ENCODE measurements at places on chromosomes 11 and 22.
A peak's percentile ranks its signal among the peaks of the same experiment; 100 is the strongest.

DNA sequence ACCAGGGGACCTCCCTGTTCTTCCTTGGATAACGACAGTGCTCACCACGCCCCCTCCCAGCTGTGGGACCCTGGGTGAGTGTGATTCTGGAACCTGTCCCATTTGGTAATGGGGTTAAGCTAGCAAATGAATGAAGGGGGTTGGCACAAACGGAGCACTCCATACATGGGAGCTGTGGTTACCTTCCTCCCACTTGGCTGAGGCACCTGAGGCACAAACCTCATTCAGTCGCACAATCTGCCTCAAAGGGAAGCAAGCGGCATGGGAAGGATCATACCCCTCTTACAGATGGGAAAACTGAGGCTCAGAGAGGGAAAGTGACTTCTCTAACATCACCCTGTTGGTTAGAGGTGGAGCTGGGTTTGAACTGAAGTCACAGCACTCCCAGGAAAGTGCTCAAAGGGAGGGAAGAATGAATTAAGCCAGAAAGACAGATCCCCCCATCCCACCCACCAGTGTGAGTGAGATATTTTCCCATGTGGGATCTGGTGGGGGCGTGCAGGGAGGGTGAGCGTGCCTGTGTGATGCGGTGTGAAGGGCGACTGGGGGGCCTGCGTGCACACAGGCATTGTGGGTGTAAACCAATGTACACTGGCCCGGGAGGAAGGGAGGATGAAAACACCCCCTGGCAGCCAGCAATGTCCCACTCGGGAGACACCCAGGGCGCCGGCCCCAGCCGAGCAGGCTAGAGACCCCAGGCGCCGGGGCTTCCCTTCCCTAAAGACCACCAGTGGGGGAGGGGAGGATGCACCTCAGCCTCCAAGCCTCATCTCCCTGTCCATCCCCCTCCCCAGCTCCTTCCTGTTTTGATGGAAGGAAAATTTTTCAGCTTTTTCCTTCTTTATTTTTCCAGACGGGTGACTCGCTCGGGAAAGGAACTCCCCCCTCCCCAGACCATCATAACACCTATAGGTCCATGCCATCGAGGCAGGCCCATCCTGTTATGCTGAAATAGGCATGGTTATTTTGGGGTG, 8.0 kb upstream of the PDGFB start:
- DNase-seq = no peak

- no peak for DNase-seq
Measured at GRCh38 chr11:34825315-34825669, 90.9 kb downstream of the APIP start.

GRCh38 chr11:112016088-112016764, 9.0 kb upstream of the DLAT start:
- DNase-seq = no peak

DNA sequence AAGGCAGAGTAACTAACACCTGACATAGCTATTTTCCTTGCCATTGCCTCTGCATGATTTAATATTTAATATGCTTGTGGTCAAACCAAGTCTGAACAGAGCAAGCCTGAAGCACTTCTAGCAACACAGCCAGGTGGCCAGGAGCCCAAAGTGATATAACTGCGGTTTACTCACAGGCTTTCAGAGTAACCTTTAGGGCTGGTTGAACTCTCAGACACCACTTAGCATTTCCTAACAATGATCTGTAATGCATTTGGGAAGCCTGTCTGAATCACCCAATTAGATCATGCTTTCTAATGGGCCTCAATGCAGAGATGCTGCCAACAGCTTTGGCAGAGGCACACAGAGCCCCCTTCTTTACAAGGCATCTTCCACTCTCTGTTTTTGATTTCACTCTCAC, 96.1 kb downstream of the FDX1 start:
- DNase-seq = no peak

DNA sequence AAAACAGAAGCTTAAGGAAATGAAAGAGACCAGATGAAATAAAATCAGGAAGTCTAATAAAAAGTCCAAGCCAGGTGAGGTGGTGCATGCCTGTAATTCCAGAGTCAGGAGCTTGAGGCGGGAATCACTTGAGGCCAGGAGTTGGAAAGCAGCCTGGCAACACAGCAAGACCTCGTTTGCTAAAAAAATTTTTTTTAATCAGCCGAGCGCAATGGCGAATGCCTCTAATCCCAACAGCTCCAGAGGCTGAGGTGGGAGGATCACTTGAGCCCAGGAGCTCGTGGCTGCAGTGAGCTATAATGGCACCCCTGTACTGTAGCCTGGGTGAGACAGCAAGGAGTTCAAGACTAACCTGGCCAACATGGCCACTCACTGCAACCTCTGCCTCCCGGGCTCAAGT, 8.0 kb downstream of the RAB6A start:
- DNase-seq = no peak

GRCh38 chr11:120288021-120288420, 37.1 kb upstream of the TLCD5 start:
- DNase-seq = no peak

DNA sequence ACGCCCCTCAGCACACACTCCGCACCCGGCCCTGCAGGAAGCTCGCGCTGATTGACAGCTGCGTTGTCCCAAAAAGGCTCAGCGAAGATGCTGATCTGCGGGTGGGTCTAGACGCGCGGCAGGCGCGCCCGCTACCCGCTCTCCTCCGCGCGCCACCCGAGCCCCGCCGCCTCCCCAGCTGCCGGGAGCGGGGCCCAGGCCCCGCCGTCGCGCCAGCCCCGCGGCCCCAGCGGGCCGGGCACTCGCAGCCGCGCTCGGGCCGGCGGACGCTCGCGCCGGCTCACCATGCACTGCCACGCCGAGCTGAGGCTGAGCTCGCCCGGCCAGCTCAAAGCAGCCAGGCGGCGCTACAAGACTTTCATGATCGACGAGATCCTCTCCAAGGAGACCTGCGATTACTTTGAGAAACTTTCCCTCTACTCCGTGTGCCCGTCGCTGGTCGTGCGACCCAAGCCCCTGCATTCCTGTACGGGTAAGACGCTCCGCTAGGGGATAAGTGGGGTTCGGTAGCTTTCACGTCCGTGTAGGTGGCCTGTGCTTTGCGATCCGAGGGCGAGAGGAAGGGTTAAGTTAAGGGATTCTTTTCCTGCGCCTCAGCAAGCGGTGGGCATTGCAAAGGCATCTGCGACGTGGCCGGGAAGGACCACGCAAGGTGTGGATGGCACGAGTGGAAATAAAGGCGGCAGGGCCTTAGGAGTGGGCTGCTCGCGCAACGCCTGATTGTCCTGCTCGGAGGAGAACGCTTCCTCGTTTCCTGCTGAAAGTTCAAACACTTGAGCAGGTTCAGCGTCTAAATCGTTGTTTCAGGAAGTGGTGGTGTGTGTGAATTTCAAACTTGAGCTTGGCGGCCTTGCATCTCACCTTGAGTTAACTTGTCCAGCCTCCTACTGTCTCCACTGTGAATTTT, at the start of gene BARX2:
Gene BARX2 (plus strand): TSS at position 98 of the 907 bp plus-strand sequence. CDS start 188 bp downstream, at position 286.
- peak; percentile 28 for DNase-seq

GRCh38 chr22:44548981-44549380, 50.9 kb upstream of the RTL6 start:
- no peak for DNase-seq

DNA sequence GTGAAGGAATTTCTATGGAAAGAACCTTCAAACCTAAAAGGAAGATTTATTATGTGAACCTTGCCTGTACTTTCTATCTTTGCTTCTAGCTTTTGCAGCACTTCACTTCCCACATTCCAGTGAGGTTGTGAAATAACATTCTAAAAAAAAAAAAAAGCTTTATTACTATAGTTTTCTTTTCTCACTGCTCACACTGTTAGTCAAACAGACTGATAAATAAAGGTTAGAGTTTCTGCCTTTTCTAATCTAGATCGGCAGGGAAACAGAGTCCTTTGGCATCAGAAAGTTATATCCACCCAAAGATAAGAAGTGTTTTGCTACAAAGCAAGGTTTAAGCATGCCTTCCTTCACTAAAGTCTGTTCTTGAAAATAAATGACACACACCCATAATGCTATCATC, 2.8 kb downstream of the AAMDC start:
- no peak for DNase-seq

DNA sequence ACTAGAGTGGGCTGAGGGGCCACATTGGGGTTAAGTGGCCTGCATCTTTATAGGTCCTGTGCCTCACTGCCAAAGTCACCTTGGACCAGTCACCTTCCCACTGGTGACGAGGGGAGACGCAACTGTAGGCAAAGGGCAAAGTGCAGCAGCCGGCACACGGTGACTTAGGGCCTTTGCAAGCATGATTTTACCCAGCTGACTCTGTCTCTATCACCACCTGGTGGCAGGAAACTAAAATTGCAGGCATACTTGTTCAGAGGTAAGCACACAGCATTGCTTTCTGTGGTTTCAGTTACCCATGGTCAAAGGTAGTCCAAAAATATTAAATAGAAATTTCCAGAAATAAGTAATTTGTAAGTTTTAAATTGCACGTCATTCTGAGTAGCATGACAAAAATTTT, 1164.4 kb downstream of the BRD1 start:
- DNase-seq = no peak

DNA sequence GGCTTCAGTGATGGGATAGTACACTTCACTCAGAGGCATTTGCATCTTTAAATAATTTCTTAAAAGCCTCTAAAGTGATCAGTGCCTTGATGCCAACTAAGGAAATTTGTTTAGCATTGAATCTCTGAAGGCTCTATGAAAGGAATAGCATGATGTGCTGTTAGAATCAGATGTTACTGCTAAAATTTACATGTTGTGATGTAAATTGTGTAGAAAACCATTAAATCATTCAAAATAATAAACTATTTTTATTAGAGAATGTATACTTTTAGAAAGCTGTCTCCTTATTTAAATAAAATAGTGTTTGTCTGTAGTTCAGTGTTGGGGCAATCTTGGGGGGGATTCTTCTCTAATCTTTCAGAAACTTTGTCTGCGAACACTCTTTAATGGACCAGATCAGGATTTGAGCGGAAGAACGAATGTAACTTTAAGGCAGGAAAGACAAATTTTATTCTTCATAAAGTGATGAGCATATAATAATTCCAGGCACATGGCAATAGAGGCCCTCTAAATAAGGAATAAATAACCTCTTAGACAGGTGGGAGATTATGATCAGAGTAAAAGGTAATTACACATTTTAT, 4.6 kb downstream of the MALAT1 start:
- no peak for DNase-seq

- DNase-seq = no peak
Measured at GRCh38 chr11:126680131-126680530, 320.4 kb downstream of the KIRREL3 start.

- DNase-seq = no peak
Measured at GRCh38 chr11:117744471-117745150, 52.4 kb downstream of the DSCAML1 start.

- DNase-seq = no peak
Measured at GRCh38 chr22:32410459-32410858, 1.6 kb downstream of the RTCB start.

DNA sequence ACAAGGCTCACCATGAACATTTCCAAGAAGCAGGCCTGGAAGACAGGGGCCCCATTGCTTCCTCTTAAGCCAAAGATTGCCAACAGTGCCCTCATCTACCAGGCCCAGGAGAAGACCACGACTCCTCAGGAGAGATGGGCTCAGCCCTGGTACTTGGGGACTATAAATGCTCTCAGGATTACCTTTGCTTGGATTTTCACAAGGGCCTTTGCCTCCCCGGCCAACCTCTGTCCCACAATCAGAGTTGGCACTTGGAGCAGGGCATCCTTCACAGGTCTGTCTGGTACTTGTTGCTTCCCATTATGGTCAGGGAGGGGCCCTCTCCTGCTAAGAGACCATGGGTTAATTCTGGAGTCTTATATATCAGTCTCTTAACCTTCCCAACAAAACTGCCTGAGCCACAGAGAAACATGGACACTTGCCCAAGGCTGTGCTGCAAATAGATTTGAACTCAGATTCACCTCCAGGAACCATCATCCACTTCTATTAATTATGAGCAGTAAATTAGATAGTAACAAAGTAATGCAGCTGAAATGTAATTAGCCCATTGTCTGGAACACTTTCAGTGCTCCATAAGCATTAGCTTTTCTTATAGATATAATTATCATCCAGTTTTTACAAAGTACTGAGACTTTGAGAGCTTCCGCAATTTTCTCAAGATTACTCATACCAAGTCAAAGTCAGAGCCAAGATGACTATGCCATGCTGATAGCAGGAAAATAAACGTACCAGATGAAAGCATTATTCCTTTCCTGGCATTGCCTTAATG, 33.5 kb downstream of the POU2AF3 start:
- DNase-seq = no peak

DNA sequence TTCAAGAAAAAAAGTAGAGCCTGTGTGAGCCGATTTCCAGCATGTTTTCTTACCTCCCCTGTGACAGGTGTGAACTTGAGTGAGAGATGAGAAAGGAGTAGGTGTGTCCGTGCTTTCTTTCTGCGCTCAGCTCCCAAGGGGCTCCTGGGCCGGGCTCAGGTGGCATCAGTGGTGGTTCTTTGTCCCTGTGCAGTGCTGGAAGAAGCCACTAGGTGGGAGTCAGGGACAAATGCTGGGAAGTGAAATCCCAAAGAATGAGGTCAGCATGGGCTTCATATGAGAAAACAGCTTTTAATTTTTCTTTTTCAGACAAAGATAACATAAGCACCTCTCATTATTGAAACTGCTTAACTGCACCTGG, 57.8 kb downstream of the PPFIBP2 start:
- DNase-seq = no peak

DNA sequence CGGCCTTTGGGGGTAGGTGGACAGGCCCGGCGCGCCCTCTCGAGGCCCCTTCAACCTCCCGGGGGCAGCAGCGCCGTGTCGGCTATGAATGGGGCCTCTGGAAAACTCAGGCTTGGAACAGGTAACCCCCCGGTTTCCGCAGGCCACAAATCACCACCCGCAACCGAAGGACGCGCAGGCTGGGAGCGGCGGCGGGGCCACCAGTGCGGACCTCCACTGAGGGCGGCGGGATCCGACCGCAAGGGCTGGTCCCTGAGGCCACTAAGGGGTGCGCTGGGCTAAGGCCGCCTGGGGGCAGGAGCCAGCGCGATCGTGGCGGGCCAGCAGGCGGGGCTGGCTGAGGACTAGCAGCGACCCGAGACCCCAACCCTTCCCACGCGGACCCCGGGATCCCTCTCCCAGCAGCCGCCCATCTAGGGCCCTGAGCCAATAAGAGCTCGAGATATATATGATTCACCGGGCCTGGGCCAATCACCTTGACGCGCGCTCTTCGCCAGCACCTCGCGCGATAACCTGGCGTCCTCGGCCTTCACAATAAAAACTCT, 609 bp upstream of the ATF4 start:
- peak; percentile 99 for DNase-seq

GRCh38 chr11:97461044-97461880, 1071.4 kb downstream of the JRKL start:
- no peak for DNase-seq

- DNase-seq = no peak
Measured at GRCh38 chr11:63767565-63768236, 874 bp downstream of the ZFTA start.

DNA sequence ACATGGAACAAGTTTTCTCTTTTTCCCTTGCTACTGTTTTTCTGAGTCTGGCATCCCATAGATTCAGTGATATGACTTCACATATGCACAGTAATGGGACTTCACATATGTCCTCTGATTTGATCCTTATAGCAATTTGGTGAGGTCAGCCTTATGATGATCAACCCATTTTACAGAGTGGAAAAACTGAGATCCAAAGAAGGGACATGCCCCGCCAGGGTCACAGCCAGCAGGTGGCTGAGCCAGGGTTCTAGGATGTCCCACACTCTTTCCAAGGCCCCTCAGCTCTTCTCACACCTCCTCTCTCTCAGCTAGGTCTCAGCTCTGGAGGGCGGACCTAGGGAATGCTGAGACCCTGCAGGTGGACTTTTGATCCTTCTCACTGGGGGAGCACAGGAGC, 44.3 kb upstream of the CD82 start:
- DNase-seq = no peak
